ENCODE measurements at places on chromosomes 7 and 10.
A peak's percentile ranks its signal among the peaks of the same experiment; 100 is the strongest.

- peak; percentile 46 for DNase-seq
Observed at GRCh38 chr10:48533951-48534720, 70.7 kb downstream of the ARHGAP22 start.

DNA sequence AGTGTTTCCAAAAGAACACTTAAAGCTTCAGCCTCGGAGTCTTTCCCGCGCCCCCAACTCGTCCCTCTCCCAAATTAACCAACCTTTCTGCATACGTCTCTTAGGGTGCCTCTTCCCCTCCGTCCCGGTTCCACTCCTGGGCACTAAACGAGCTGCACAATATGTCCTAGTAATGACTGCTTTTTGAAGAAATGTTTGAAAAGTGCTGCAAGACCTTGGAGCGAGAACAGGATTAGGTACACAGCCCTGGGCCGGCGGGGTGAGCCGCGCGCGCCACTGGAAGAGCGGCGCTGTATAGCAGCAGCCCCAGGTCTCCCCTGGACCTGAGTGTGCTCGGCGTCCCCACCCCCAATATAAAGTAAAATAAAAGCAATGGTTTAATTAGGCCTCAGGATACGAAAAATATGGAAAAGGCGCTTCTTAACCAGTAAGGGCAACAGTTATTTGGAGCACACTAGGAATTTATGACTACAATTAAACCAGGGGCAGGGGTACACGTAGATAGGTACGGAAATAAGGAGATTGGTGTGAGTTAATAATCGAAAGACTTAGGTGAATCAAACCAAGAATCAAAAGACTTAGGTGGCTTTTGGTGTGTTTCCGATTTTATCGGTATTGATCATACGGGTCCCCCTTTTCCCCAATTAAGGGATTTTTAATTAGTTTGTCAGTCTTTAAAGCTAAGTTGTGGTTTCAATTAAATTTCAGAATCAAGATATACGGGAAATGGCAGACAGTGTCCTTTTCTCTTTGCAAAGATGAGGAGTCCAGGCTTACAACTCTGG lies 1.9 kb downstream of the TET1 start:
- no peak for DNase-seq

DNA sequence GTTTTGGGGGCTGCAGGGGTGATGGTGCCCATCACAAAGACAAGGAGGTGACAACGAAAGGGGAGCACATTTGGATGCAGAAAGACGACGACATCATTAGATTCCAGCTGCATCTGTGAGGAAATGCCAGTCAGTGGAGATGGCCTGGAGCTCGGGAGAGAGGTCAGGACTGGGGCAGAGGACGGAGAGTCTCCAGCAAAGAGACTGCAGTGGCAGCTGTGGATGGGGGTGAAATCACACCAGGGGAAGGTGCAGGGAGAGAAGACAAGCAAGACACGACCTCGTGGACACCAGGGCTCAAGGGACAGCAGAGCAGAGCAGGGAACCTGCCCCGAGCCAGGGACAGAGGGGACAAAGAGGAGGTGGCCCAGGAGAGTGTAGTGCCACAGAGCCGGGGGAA lies 203.4 kb downstream of the PRPF18 start:
- DNase-seq, result no peak

DNA sequence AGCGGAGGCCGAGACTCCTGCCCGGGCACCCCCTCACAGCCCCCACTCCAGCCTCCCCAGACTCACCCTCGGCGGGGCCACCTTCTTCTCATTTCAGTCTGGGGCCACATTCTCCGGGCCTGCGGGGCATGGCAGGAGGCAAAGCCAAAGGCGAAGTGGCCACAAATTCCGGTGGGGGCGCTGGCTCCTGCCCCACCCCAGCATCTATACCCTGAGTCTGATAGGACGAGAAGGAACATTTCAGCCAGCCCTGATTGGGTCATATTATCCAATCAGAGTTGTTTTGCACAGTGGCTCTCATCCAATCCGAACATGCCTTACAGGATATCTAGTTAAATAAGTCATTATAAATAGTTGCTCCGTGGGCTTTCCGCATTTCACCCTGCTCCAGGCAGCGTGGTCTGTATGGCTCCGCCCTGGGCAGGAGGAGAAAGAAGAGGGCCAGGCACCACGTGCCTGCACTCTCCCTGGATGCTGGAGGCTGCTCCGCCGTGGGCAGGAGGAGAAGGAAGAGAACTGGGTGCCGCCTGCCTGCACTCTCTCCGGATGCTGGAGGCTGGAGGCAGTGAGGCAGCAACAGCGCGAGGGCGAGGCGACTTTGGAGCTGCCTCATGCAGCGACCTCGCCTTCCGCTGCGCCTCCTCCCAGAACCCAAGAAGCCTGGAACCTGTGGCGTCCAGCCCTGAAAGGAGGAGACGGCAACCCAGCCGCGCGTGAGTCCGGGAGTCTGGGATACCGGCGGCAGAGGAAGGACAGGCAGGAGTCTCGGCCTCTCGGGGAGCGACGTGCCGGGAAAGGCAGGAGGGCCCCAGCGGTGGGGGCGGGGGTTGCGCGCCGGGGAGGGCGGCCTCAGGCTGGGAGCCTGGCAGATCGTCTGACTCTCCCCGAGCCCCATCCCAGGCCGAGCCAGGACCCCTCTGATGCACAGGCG lies 162.9 kb downstream of the ZNF33B start:
- DNase-seq, result peak; percentile 77

DNA sequence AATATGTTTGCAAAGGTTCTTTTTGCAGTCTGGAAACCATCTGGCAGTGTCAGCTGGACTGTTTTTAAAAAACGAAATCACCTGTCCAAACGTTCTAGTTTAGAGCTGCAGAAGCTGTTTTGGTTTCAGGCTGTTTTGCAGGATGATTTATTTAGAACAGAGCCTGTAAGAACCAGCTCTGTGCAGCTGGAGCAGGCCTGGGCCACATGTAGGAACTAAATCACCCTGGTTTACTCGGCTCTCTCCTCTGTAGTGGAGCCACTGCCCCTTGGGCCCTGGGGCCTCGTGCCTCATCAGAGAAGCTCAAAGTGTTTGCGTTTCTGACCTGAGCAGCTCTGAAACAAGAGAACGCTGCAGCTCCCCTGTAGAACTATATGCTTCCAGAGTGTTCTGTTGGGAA lies 142.5 kb downstream of the ACTR3B start:
- DNase-seq, result no peak

GRCh38 chr7:149459540-149460452 lies 1.1 kb downstream of the ZNF777 start:
- no peak for DNase-seq

DNA sequence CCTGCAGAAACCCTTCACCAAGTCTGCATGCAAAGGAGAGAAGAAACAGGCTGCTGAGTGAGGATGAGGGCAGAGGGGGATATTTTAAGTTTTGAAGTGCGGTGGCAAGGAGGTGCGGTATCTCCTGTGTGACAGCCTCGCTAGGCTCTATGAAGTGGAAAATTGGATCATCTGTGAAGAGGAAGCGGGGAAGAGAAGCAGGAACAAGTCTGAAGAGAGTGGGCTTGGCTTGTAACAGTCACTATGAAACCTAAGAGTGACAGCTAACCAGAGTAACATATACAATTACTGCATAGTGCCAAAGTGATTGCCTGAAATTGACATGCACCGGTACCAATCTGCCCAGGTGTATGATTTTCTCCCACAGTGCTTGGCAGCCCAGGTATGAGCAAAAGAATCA lies 287.5 kb upstream of the KLF14 start:
- DNase-seq, result no peak

DNA sequence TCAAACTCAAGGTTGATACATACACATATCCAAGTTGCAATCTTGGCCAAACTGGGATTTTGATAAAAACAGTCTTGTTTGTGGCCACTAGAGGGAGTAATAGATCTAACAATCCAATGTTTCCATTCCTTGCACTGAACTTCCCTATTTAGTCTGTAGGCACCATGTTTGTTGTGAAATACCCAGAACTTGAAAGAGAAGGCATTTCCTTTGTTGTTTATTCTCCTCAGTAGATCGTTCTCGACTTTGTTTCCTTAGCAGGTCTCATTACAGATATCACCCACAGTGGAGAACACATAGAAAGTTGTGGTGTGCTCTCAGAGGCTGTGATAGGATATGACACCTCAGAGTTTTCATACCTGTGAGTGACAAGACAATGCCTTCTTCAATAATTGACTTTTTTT lies 70.3 kb upstream of the MXI1 start:
- DNase-seq, result no peak

GRCh38 chr10:17216901-17217395 lies 11.1 kb upstream of the VIM start:
- DNase-seq, result no peak

DNA sequence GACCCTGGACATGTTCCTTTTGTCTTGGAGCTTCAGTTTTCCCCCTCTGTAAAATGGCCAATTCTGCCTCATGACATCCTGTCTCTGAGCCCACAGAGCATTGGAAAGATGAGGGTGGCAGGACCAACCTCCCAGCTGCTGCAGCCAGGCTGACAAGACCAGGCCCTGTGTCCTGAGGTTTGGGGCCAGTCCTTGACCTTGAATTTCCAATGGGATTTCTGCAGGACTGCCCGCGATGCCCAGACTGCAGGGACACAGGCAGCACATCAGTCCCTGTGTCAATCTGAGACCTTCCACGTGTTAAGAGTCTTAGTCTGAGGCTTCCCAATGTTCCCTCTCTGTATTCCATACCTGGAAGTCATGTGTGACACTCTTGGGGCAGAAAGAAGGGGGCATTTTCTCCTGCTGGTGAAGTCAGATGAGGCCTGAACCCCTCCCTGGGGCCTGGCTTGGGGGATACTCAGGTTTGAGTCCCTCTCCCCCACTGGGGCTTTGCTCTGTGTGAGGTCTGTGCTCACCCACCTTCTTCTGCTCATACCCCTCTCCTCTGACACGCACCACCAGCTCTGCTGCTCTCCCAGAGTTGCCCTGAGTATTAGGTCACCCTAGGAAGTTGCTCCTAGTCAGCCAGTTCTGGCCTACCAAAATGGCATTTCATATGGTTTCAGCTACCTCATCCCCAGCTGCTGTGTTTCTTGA lies 79.2 kb downstream of the ADCY1 start:
- DNase-seq, result no peak

GRCh38 chr7:66604198-66604597 lies 24.5 kb upstream of the KCTD7 start:
- peak; percentile 8 for DNase-seq

- DNase-seq, result peak; percentile 62
Observed at GRCh38 chr7:261341-262250, 28.4 kb upstream of the FOXL3 start.

GRCh38 chr10:70963271-70963670 lies 74.9 kb upstream of the PCBD1 start:
- DNase-seq, result peak; percentile 54

DNA sequence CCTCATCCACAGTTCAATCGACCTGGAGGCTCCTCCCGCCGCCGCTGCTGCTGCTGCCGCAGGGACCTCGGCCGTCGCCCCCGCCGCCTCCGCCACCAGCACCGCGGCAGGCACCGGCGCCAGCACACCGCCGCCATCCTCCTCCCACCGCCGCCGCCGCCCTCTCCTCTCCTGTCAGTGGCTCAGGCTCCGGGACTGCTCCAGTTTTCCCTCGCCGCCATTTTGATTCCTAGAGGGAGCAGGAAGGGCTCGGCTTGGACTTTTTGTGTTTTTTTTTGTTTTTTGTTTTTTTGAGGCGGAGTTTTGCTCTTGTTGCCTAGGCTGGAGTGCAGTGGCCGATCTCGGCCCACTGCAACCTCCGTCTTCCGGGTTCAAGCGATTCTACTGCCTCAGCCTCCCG lies 3.0 kb upstream of the MCM10 start:
- peak; percentile 81 for DNase-seq

DNA sequence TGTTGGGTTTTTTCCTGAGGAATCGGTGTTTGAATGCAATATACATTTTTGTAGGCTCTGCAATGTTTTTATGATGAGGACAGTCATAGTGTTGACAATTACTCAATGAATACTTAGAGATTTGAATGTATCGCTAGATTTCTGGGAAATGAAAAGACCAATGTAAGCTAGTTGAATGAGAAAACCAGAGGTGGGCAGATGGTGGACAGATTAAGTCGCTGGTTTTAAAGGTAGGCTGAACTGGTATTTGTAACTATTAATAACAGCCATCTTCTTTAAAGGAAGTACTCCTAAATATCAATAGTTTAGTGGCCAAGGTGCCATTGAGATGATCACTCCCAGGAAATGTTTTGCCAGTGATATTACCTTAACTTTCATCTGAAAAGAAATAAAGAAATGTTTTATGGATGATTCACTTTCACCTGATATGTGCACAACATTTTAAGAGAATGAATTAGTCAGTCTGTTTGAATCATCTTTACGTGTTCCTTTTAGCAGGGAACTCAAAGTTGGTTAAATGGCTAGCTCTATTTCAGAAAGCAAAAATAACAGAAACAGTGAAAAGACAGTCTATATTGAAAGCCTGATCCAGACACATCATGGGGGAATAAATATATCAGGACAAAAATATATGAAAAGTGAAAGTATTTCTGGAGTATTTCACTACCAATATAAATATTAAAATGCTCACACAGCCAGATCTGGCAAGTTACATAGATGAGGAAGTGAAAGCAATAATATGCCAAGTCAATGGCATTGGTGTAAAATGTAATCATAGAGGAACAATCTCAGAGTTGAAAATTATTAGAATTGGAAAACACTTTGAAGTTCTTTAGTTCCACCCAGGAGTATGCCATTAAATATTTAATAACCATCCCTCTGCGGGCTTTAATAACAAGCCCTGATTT lies 20.7 kb downstream of the MET start:
- DNase-seq, result no peak

DNA sequence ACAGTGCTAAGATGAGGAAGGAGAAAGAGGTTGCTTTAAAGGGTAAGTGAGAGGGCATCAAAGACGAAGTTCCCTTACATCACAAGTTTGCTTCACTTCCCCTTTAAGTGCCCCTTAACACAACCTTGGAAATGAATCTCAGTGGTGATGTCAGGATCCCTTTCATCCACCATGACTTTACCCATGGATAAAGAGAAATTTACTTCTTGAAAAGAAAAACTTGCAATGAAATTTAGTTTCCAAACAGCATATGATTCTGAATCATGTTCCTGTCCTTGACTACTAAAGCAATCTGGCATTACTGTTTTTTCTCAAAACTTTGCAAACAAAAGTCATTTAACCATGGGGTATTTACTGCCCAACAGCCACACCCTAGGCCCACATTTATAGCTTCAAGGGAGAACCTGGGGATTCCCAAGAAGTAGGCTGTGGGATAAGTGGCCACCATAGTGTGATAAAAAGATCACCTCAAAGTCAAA lies 135.9 kb downstream of the ITGB8 start:
- no peak for DNase-seq

- no peak for DNase-seq
Observed at GRCh38 chr10:73439605-73440312, 6.4 kb upstream of the MSS51 start.

DNA sequence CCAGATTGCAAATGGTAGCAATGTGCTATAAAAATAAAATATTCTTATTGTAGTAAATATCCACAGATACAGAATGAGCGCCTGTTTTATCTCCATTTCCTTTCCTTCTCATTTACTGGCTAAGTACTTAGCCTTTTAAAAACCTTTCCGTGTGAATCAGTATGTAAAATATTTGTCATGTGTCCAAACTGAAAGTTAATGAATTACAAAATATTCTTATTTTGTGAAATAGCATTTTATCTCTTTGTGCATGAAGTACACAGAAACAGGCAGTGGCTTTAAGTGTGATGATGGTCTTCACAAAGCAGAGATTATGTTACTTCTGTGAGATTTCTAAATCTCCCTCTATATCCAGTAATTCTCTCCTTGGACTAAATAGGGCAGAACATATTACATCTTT lies 56.7 kb upstream of the KIAA1217 start:
- DNase-seq, result no peak
